Right cardiac atrium (tissue), 5 donors: ENCODE measurements at places on chromosomes 1 and 21.

DNA sequence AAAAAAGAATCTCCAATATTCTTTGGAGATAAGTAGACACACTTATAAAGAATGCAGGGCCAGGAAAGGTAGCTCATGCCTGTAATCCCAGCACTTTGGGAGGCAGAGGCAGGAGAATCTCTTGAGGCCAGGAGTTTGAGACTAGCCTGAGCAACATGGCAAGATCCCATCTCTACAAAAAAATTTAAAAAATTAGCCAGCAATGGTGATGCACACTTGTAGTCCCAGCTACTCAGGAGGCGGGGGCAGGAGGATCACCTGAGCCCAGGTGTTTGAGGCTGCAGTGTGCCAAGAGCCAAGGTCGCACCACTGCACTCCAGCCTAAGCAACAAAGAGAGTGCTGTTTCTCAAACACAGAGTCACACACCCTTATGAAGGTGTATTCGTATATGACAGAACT is 385.0 kb downstream of the SMYD3 start:
- no peak for DNase-seq

GRCh38 chr1:206794294-206794908 is 22.1 kb upstream of the IL10 start:
- no peak for DNase-seq

GRCh38 chr1:206535853-206536188 is 28.5 kb downstream of the RASSF5 start:
- no peak for DNase-seq

GRCh38 chr1:207031632-207032264 is 808 bp downstream of the C1orf116 start:
- no peak for DNase-seq

- DNase-seq: no peak
Observed at GRCh38 chr1:101174722-101175121, 62.1 kb upstream of the S1PR1 start.

DNA sequence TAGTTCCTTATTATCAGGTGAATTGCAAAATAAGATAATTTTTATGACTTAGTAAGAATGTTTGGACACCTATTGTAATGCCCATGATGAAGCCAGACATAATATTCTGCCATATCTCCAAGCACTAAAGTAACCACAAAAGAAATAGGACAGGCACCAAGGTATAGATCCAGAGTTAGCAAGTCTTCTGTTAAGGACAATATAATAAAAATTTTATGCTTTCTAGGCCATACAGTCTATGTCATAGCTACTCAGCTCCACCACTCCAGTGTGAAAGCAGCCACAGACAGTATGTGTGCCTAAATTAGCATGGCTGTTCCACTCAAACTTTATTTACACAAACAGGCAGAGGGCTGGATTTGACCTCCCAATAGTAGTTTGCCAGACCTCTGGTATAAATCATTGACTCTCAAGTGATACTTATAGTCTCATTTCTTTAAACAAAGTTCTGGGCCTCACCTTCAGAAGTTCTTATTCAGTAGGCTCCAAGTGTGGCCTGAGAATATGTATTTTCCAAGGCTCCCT is 88.3 kb downstream of the SCMH1 start:
- no peak for DNase-seq

- no peak for DNase-seq
Observed at GRCh38 chr1:58104960-58105359, 441.6 kb downstream of the OMA1 start.

DNA sequence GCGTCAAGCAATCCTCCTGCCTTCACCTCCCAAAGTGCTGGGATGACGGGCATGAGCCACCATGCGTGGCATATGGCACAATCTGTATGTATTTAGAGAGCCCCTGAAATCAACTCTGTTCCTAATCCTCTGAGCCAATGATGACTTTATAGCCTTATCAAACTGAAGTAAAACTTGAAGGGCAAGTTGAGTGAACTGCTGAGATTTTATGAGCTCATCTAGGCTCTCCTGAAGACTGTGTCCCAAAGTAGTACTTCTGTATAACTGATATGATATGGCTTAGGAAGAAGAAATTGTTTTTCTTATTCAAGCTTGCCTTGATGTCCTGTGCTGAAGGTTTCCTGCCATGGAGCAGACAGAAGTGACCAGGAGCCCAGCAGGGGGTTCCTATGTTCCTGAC is 23.7 kb upstream of the NKAIN1 start:
- no peak for DNase-seq

DNA sequence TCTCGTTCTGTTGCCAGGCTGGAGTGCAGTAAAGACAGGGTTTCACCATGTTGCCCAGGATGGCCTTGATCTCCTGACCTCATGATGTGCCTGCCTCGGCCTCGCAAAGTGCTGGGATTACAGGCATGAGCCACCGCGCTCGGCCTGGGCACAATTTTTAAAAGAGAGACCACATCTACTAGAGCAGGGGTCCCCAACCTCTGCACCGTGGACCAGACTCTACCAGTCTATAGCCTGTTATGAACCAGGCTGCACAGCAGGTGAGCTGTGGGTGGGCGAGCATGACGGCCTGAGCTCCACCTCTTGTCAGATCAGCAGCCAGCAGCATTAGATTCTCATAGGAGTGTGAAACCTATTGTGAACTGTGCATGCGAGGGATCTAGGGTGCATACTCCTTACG is 20.8 kb downstream of the TNNT2 start:
- DNase-seq: no peak

GRCh38 chr1:162704673-162705424 is 72.6 kb downstream of the DDR2 start:
- peak; percentile 85 for DNase-seq

- no peak for DNase-seq
Observed at GRCh38 chr1:63403386-63403785, 36.0 kb downstream of the ALG6 start.

DNA sequence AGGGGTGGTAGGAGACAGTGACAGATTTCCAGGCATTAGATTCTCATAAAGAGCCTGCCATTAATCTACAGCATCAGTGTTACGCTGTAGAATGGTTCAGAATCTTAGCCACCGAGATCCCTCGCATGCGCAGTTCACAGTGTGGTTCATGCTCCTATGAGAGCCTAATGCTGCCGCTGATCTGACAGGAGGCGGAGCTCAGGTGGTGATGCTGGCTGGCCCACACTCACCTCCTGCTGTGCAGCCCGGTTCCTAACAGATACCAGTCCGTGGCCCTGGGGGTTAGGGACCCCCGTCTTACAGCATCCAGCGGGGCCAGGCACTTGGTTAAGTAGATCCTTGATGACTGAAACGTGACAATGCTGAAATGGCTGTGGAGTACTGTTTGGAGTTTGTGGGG is 163.6 kb upstream of the C1orf21 start:
- no peak for DNase-seq

GRCh38 chr1:54572542-54572850 is 24.5 kb downstream of the ACOT11 start:
- no peak for DNase-seq

- DNase-seq: no peak
Observed at GRCh38 chr21:25408666-25409065, 198.6 kb downstream of the MRPL39 start.

GRCh38 chr1:67144696-67145095 is 9.9 kb upstream of the C1orf141 start:
- DNase-seq: no peak

- no peak for DNase-seq
Observed at GRCh38 chr21:16502897-16503296, 773.1 kb downstream of the USP25 start.

DNA sequence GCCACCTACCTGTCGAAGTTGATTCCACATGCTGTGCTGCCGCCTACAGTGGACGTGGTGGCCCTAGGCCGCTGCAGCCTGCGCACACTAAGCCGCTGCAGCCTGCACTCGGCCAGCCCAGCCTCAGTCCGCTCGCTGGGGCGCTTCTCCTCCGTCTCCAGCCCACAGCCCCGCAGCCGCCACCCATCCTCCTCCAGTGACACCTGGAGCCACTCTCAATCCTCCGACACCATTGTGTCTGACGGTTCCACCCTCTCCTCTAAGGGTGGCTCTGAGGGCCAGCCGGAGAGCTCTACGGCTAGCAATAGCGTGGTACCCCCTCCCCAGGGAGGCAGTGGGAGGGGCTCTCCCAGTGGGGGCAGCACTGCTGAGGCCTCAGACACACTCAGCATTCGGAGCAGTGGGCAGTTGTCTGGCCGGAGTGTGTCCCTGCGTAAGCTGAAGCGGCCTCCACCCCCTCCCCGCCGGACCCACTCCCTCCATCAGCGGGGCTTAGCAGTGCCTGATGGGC is 46.9 kb downstream of the YARS1 start:
- DNase-seq: no peak

DNA sequence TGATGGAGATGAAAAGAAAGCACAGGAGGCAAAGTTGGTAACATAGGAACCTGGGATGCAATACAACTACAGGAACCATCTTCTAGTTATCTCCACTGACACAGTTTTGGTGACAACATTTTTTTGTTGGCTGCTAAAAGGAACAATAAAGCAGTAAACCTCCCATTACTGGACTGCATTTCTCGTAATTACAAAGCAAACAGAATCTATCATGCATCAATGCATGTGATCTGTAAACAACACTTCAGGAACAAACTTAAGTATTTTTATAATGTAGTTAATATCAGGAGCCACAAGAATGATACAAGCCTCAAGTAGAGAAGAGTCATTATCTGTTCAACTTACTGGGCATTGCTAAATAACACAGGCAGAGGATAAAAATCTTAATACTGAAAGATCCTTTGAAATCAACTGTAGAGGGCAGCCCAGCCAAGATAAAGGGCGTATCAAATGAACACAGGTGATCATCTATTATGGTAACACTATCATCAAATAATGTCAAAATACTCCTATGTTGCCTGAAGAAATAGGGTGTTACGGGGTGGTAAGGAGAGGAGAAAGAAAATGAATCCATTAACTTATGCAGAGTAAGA is 193.3 kb downstream of the EIF4G3 start:
- DNase-seq: no peak

- DNase-seq: no peak
Observed at GRCh38 chr1:36503733-36504132, 21.0 kb upstream of the CSF3R start.

GRCh38 chr1:194846488-194846887 is 1660.1 kb upstream of the B3GALT2 start:
- DNase-seq: no peak
